ENCODE measurements at places on chromosomes 16 and 17. TPM values are rescaled to one million over a fixed set of nuclear protein-coding genes. Genes with fewer than 3 reads are reported as not detected.

Gene ELMO3
- polyA plus RNA-seq: 1.4 TPM

GRCh38 chr17:79915850-79916430, 76.7 kb upstream of the CBX4 start:
- peak; percentile 77 for DNase-seq

DNA sequence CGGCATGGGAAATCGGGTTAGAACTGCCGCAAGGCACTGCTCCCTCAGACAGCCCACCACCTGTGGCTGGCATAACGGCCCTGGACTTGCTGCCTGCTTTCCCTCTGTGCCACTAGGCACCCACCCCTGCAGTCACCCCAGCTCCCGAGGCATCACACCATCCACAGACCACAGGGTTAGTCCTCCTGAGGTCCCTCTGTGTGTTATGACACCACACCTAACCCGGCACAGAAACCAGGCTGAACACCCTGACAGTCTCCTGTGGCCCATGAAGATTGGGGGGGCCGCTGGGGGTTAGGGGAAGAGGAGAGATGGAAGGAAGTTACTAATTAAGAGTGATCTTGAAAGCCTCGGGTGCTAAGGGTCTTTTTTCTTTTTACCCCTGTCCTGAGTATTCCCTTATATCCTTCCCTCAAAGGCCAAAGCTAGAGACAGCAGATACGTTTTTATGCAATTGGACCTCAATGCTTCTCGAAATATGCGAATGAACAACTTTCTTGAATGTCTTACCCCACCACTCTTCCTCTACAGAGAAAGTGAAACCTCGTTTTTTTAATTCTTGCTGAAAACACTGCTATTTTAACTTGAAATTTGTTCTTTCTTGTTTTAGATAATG, 7.0 kb downstream of the CYTH1 start:
- DNase-seq: no peak

Gene IL34
- 0.40 TPM for polyA plus RNA-seq

Gene CWC25
- polyA plus RNA-seq: 24.2 TPM

- DNase-seq: peak; percentile 1
Measured at GRCh38 chr17:54426296-54426886, 474.3 kb upstream of the TOM1L1 start.

DNA sequence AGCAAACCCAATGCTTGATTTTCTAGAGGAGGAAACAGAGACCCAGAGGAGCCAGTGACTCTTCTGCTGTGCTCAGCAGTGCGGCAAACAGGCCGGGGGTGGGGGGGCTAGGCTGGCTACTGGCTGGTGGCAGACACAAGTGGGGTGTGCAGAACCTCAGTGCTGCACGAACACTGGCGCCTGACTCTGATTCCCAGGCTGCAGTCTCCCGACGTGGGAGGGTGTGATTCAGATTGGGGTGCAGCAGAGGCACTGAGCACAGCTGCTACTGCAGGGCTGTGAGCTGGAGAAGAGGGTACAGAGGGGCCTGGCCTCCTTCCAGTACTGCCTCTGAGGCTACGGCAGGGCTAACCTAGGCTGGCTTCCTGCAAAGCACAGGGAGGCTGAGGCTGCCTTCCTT, 8.1 kb downstream of the RPL19 start:
- DNase-seq: no peak

- no peak for DNase-seq
Measured at GRCh38 chr17:56604691-56605290, 11.3 kb downstream of the NOG start.

- no peak for DNase-seq
Measured at GRCh38 chr17:32016231-32016630, 9.0 kb downstream of the LRRC37B start.

Gene RHBDL1
- polyA plus RNA-seq: 1.6 TPM

GRCh38 chr17:78020717-78021108, 62.2 kb downstream of the TNRC6C start:
- DNase-seq: no peak

Measured in A549 (cell line).